Kidney glomerular epithelial cell (primary cell): ENCODE measurements at places on chromosomes 1 and 21.

GRCh38 chr1:169094897-169095569, 11.5 kb upstream of the ATP1B1 start:
- no peak for DNase-seq

GRCh38 chr1:226639631-226640061, 91.1 kb downstream of the STUM start:
- no peak for DNase-seq

DNA sequence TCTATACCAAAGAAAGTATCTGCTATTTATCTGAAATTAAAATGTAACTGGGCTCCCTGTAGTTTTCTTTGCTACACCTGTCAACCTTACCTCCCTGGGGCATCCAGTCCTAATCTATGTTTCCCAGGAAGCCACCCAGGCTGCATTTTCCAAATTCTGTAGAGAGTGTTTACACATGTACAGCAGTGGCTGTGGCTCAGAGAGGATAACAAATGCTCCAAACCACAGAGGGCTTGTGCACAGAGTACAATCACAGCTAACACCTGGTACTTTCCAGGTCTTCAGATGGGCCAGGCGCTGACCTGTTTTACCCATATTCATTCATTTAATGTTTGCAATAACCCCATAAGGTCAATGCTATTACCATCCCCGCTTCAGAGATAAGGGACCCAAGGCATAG, 146.5 kb upstream of the TNR start:
- DNase-seq: no peak

GRCh38 chr1:11521582-11522399, 42.8 kb downstream of the DISP3 start:
- no peak for DNase-seq

- DNase-seq: no peak
Observed at GRCh38 chr1:62050165-62050564, 144.5 kb upstream of the L1TD1 start.

DNA sequence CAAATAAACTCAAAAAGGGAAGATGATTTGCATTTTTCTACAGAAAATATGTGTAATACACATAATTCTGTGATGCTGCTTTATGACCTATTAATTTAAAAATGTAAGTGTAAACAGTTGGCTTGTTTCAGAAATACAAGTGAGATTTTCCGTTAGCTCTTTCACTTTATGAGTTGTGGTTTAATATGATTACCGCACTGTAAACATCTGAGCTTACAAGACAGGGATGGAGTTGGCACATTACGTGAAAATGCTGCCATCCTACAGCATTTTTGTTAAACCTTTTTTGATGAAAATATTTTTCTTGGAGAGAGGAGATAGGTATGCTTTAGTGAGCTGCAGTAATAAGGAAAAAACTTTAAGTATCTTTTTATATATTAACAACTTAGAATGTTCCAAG, 426.8 kb upstream of the ADAMTS5 start:
- no peak for DNase-seq

DNA sequence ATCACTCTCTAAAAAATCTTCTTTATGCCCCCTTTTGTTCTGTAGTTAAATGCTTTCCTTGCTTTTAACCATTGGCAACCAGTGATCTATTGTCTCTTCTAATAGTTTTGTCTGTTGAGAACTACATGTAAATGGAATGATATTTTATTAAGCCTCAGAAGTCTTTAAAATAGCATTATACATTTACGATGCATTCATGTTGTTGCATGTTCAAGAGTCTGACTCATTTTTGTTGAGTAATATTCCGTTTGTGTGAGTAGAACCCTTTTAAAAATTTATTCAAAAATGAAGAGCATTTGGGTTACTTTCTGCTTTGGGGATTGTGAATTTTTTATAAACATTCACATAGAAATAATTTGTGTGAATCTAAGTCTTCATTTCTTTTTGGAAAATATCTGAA, 1352.9 kb downstream of the NCAM2 start:
- no peak for DNase-seq

DNA sequence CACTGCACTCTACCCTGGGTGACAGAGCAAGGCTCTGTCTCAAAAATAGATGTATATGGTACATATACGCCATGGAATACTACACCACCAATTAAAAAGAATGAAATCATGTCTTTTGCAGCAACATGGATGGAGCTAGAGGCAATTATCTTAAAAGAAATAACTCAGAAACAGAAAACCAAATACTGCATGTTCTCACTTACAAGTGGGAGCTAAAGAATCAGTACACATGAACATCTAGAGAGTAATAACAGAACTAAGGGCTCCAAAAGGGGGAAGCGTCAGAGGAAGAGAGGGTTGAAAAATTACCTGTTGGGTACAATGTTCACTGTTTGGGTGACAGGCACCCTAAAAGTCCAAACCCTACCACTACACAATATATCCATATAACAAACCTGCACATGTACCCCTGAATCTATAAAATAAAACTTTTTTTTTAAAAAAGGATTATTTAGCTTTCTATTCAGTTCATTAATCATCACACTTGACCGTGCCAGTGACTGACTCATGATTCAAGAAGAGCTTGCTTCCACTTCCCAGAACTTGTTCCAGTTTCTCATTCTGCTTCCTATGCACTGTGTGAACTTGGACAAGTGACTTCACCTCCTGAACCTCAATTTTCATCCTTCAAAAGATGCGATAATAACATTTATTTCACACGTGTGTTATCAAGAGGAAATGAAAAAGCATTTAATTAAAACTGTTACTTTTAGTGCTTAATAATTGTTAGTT, 109.6 kb downstream of the PLPP3 start:
- DNase-seq: peak; percentile 28

GRCh38 chr1:174289644-174290310, 130.5 kb downstream of the RABGAP1L start:
- no peak for DNase-seq

DNA sequence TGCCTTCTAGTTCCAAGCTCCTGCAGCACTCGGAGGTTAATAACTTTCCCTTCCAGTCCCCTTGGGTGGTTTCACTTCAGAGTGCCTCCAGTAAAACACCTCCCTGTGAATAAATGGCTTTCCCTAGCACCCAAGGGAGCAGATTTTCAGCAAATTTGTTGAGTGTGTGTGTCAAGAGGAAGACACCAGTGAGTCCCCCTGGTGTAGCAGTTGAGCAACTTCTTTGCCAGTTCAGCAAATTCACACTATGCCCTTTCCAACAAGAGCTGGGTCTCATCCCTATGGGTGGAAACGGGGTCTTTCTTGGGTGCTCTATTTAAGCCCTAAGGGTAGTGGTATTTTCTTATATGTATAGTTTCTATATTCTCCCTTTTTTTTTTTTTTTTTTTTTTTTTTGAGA, 806 bp upstream of the AADACL4 start:
- DNase-seq: no peak

DNA sequence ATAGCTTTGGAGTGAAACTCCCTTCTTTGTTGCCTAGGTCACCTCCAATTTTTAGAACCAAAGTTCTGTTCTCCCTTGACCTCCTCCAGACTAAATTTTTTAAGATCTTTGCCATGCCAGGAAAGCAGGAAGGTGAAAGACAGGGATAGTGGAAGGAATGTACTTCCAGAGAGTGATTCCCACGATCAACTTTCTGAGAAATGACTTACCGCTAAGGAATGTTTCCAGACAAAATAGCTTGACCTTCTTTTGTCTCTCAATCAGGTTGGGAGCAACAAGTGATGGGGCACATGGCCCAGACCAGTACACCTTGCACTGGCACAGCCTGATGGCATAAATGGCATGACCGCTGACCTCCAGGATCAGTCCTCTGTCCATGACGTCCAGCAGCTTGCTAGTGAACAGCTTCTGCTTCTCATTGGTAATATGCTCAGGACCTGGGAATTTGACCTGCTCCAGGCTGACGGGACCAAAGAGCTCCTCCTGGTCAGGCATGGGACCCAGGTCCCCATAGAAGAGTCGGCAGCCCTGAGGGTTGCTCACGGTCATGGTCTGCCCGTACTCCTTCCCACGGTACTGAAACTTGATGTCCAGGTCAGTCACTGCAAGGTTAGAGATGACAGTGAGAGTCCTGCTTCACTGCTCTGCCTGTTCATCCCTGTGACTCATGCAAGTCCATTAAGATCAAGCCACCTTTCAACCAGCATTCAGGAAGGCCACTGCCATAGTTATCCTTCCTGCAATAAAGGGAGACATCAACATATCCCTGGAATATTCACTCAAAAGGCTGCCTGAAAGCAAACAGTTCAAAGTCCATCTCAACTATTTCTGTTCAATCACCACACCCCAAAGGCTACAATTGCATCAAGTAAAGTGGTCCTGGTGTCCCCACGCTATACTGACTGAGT, 6.2 kb upstream of the C1orf74 start:
- DNase-seq: no peak
